CD4-positive, alpha-beta T cell treated with Interleukin-6 for 4 hours (primary cell): ENCODE measurements at places on chromosomes 7 and 10.

DNA sequence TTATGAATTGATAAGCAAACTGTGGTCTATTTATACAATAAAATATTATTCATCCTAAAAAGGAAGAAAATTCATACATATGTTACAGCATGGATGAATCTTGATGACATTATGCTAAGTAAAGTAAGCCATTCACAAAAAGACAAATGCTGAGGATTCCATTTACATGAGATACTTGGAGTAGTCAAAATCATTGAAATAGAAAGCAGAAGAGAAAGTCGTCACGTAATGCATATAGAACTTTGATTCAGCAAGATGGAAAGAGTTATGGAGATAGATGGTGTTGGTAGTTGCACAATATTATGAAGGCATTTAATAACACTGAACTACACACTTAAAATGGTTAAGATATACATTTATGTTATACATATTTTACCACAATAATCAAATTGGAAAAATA, 309.7 kb upstream of the KLF6 start:
- no peak for DNase-seq

GRCh38 chr10:71812016-71812912, 38.8 kb downstream of the PSAP start:
- DNase-seq, result peak; percentile 86

DNA sequence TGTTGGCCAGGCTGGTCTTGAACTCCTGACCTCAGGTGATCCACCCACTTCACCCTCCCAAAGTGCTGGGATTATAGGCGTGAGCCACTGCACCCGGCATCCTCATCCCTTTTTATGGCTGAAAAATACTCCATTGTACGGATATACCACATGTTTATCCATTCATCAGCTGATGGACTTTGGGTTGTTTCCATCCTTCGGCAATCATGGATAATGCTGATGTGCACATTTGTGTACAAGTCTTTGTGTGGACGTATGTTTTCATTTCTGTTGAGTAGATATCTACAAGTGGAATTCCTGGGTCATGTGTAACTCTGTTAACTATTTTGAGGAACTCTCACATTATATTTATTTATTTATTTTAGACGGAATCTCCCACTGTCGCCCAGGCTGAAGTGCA, 5.7 kb upstream of the UCMA start:
- DNase-seq, result no peak

DNA sequence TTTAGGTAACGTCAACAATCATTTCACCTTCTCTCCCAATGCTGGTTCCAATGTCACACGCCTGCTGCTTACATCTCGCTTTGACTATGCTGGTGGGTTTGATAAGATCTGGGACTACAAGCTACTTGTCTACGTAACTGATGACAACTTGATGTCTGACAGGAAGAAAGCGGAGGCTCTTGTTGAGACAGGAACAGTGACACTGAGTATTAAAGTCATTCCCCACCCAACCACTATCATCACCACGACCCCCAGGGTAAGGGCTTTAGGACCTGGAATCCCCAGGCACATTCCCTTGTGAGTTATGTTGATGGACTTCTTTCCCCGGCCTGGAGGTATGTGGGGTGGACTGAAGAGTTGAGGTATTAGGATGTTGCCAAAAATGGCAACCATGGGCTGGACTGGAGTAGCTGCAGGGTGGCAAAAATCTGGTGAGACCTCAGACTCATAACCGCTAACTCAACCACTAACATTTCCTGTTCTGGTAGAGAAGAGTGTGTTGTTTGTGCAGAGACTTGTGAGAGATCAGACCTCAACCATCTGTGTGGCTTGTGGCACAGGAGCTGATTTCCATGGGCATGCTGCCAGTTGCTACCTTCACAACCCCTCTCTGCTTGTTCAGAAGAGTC, 59.2 kb downstream of the CDHR3 start:
- peak; percentile 89 for DNase-seq

DNA sequence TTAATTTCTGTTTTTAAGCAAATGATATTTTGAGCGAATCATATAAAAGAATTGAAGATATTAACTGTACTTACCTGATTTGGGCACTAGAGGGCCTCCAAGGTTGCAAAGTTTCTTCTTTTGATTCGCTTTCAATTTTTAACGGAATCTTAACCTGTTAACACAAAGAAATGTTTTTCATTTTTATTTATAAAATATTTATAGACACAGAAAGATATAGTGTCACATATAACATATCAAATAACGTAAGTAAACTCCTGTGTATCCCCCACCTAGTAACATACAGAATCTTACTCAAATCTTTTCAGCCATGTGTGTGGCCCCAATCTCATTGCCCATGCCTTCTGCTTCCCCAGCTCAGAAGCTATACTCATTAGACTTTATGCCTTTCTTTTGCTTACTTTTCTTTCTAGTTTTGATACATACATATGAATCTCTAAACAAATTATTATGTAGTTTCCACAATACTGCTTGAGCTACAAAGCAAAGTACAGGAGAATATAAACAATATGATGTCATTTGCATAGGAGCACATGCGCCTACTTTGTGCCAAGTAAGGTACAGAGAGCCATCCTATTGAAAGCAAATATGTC, 49.5 kb upstream of the ZPBP start:
- DNase-seq, result peak; percentile 63

GRCh38 chr7:80385508-80385907, 126.4 kb downstream of the GNAT3 start:
- no peak for DNase-seq

- no peak for DNase-seq
These were observed 221.4 kb downstream of the BICC1 start for GRCh38 chr10:58734116-58734515.

DNA sequence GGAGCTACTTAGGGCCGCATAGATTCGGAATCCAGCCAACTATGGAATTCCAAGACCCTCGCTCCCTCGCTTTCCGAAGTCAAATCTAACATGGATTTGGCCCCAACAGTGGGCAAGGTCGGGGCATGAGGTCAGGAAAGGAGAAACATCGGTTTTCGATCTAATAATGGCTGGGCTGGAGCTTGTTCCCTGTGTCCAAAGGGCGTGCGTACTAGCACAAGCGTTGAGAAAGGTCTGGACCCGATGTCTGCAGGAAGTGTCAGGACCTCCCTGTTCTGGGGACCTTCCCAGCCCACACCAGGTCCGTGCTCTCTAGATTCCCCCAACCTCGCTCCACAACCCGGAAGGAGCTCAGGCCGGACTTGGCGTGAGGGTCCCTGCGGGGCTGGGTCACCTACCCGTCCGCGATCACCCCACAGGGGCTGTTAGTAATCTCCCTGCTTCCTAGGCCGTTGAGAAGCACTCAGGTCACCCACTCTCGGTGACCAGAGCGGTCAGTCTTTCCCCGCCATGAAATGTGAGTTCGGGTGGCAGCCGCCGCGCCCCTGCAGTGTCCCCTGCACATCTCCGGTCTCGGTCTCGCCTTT, 4.8 kb downstream of the FEZF1 start:
- no peak for DNase-seq
